ENCODE measurements at places on chromosomes 4 and X. TPM values are rescaled to one million over a fixed set of nuclear protein-coding genes. Genes with fewer than 3 reads are reported as not detected.

GRCh38 chr4:160044693-160045092, 941.8 kb downstream of the RAPGEF2 start:
- no peak for DNase-seq

Gene SYTL4
- 11.4 TPM for total RNA-seq

Gene TRIM61
- total RNA-seq = 2.6 TPM

Gene FAM200B
- 42.7 TPM for total RNA-seq

Gene AFM
- total RNA-seq = not detected

Measured in ureter (tissue), 1 donor.